Mesendoderm (in vitro differentiated cells): ENCODE measurements at places on chromosomes 7 and 10.

- H3K27ac ChIP-seq: no peak overlapping the region
- peak overlapping the region; percentile 46 for H3K4me3 ChIP-seq
- no peaks in the 10 kb centered on the region for H3K27me3 ChIP-seq
- peak; percentile 80 for DNase-seq
- peaks cover 4% of the 10 kb centered on the region for H3K4me1 ChIP-seq
- no peaks in the 10 kb centered on the region for H3K36me3 ChIP-seq
Observed at GRCh38 chr7:20783700-20784387, 2.8 kb downstream of the SP8 start.

- DNase-seq: no peak
- H3K4me3 ChIP-seq: no peak overlapping the region
- H3K27me3 ChIP-seq: no peaks in the 10 kb centered on the region
Observed at GRCh38 chr7:371119-371778, 81.3 kb downstream of the FOXL3 start.

DNA sequence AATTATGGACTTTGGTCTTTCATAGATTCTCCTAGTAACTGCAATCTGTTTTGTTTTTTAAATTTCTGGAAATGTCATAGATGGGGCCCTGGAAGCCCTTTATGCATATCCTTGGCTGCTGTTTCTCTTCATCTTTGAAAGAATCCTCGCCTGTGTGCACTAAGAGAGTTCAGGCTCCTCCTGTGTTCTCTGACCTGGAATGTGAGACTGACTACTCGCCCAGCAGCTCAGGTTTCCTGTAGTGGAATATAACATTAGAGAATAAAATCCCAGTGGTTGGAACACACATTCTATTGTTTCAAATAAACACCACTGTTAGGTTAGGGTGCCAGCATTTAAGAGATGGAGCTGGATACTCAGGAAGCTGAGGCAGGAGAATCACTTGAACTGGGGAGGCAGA, 56.3 kb downstream of the WDFY4 start:
- H3K27ac ChIP-seq: no peak overlapping the region
- H3K27me3 ChIP-seq: no peaks in the 10 kb centered on the region
- no peak overlapping the region for H3K4me3 ChIP-seq
- no peak for DNase-seq

- H3K4me1 ChIP-seq: peaks cover 10% of the 10 kb centered on the region
- H3K4me3 ChIP-seq: no peak overlapping the region
- H3K27me3 ChIP-seq: no peaks in the 10 kb centered on the region
- no peak overlapping the region for H3K27ac ChIP-seq
Observed at GRCh38 chr10:84540022-84540616, 211.7 kb downstream of the CCSER2 start.

- H3K4me3 ChIP-seq: no peak overlapping the region
- no peaks in the 10 kb centered on the region for H3K36me3 ChIP-seq
- no peak for DNase-seq
- no peaks in the 10 kb centered on the region for H3K27me3 ChIP-seq
Observed at GRCh38 chr7:120307991-120308545, 35.1 kb downstream of the KCND2 start.

DNA sequence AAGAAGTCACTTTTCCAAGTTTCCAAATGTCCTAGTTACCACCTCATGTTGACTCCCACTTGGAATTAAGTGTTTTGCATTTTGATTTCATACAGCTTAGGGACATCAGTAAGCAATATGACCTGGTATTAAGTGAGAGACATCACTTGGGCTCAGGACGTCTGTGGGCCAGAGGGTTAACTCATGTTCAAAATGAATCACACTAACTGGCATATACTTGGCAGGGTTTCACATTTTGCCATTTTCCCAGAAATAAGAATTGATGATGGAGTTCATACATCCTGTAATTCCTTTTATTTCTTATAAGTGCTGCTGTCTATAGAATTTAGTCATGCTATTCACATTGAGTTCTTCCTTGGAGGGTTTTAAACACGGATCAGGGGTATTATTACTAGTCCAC, 516.5 kb downstream of the PHTF2 start:
- no peaks in the 10 kb centered on the region for H3K4me1 ChIP-seq
- no peak overlapping the region for H3K4me3 ChIP-seq
- no peak for DNase-seq
- no peaks in the 10 kb centered on the region for H3K36me3 ChIP-seq

DNA sequence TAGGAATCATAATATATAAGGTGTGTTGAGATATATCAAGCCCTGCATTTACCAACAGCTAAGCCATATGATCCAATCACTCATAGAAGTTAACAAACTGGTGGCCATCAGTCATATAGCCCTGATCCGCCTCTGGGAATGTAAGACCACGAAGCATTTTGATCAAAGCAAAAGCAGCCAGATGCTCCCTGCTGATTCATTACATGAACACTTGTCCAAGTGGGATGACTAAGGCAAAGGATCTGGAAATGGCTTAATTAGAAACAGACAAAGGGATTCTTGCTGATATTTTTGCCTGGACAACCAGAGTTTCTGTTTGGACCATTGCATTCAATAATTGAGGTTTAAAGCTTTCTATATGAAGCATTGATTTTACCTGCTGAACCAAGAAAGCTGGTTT, 535.5 kb downstream of the GPAM start:
- H3K27ac ChIP-seq: no peak overlapping the region
- no peak for DNase-seq
- no peaks in the 10 kb centered on the region for H3K36me3 ChIP-seq
- no peak overlapping the region for H3K4me3 ChIP-seq

DNA sequence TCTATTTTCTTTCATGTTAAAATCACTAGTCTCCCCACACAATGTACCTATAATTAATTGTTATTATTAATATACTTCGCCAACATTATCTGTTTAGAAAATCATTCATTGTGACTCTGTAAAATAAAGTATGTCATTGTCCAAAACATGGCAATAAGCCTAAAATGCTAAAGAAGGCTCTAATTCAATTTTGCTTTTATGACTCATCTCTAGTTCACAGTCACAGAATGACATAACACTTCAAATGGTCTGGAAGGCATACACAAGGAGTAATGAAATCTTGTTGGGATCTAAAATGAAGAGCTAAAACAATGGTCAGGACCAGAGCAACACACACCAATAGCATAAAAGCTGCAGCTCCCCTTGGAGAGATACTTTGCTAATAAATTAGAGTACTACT, 505.8 kb downstream of the GPAM start:
- no peak overlapping the region for H3K4me3 ChIP-seq
- no peak for DNase-seq
- H3K27ac ChIP-seq: no peak overlapping the region
- H3K36me3 ChIP-seq: no peaks in the 10 kb centered on the region
- no peaks in the 10 kb centered on the region for H3K27me3 ChIP-seq

- H3K27ac ChIP-seq: no peak overlapping the region
- no peak overlapping the region for H3K4me3 ChIP-seq
- no peaks in the 10 kb centered on the region for H3K27me3 ChIP-seq
- no peaks in the 10 kb centered on the region for H3K36me3 ChIP-seq
- peak; percentile 14 for DNase-seq
- no peaks in the 10 kb centered on the region for H3K4me1 ChIP-seq
Observed at GRCh38 chr10:131641231-131641630, 259.6 kb upstream of the PPP2R2D start.
